ENCODE measurements at places on chromosomes 3 and 15.

DNA sequence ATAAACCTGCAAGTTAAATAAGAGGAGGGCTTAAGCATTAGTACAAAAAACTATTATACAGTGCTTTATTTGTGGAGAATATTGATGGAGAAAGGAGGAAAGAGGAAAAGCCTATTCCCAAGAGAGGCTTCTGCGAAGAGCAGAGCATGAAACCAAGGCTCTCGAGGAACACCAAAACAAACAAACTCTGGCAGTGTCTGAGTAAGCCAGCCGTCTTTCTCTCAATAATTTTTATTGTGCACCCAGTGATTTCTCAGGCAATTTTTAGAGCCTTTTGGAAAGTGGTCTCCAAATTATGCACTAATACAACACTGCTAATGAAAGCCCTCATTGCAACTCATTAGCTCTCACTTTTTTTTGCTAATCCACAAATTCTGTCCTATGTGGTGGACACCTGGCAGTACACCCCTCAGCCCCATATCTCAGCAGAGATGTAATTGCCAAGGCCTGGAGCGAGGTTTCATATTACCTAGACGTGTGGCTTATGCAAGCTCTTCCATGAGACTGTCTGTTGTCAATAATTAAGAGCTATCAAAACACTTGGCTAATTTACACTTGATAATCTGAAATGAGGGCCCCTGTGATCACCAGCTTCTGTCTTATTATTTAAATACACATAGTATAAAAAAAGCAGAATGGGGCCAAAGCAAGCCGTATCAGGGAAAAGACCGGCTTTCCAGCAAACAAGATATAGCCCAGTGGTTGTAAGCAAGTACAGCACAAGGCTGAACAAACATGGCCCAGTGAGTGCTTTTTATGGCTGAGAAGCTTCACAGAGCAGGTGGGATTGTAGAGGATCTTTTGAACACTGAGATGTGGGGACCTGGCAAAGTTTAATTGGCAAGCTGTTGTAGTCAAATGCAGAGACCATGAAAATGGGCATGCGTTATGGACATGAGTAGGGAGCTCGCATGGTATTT, 216.9 kb downstream of the ROBO2 start:
- peak; percentile 97 for DNase-seq

DNA sequence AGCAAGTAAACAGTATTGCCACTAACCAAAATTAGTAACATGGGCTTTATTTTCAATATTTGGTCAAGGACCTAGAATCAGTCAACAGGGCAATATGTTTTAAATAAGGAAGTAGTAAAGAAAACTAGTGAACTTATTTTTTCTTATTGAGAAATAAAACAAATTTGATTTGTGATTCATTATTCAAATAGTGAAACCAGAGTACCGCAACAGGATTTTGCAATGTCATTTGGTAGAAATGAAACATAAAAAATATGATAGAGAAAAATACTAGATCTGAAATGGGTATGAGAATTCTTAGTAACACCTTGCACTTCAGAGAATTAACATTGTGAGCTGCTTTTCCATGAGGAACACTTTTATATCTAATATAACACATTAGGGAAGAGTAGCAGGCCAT, 291.8 kb upstream of the GBE1 start:
- no peak for DNase-seq

- DNase-seq: no peak
These were observed 4.8 kb downstream of the LPCAT4 start for GRCh38 chr15:34362047-34362773.

DNA sequence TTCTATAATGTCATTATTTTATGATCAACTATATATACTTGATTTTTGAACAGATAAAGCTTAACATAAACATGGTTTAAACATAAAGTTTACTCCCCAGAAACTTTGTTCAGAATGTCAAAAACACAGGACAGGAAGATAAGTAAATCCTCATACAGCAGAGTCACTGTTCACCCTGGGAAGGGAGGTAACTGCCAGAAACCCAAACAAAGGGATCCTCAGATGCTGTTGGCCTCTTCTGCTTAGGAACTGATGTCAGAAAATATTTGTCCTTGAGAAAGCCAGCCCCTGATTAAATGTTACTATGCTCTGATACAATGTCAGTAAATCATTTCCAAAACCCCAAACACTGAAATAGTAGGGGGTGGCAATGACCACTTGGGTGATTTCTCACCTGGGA, 185.3 kb downstream of the TJP1 start:
- DNase-seq: no peak

- peak; percentile 9 for DNase-seq
These were observed 309.3 kb upstream of the UBE2E2 start for GRCh38 chr3:22893644-22894325.

DNA sequence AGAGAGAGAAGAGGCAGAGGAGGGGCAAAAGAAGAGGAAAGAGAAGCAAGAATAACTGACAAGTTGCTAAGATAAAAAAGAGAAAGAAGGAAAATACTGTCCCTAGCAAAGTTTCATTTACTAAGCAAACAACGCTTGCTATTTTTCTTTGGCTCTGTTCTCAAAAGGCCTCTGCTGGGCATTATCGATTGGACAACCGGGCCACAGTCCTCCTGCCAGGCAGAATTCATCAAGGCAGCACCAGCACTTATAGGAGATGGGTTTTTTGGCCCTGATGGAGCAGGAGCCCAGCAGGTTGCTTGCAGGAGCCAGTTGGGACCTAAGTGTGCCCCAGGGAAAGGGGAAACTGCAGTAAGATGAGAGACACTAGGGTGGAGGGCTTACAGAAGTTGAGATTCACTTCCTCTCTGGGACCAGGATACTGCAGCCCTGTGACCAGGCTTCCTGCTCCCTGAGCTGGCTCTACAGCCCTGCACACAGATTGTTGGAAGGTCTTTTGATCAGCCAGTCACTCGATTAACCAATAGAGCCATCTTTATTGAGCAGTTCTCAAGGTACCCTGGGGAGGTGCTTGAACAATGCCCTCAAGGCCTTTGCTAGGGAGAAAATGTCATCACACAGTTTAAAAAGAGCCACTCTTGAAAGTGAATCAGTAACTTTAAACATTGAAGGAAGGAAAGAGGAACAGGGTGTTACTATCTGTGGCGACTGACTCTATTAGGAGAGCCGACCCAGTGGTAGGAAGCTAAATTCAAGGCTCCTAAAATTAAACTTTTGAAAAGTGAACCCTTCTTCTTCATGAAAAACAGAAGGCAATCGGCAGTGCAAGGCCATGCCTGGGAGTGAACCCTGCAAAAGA, 28.8 kb upstream of the GLCE start:
- no peak for DNase-seq

DNA sequence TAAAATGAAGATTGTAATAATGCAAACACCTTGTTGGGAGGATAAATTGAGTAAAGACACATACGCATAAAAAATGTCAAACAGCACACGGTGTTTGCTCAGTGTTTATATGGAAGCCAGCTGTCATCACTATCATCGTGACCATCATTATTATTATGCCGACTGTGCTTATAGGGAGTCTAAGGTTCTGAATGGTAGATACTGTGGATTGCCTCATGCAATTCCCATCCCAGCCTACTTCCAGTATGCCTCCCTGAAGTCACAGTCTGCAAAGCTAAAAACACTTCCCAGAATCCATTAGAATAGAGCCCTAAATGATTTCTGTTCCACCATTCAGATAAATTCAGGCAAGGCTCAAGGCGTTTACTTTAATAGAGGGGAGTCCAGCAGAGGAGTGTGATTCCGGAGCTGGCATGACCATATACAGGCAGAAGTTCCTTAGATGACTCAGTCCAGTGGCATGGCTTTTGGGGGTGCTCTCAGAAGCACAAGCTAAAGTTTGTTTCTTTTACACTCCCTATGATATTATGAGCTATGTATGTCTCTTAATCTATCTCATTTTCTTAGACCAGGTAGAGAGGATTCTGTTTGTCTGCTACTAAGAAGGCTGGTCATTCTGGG, 148.7 kb downstream of the MEX3B start:
- DNase-seq: no peak

GRCh38 chr3:58021072-58021959, 13.1 kb downstream of the FLNB start:
- no peak for DNase-seq

DNA sequence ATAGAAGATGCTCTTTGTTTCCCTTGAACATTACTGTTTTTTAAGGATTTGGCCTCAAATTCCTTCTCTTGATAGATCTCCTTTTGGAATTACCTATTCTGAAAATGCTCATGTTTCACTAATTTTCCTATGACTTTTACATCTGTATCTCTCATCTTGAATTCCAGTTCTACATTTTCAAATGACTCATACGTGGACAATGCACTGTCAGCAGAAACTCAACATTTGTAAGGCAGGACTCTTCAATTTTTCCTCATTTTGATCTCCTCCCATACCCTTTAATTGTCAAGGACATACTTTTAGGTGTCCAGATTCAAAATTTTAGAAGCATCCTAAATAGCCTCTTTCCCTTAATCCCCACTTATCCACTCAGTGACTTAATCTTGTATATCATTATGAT, 341.0 kb upstream of the RASGRP1 start:
- DNase-seq: peak; percentile 58

- no peak for DNase-seq
These were observed 18.1 kb downstream of the CX3CR1 start for GRCh38 chr3:39261726-39262125.

DNA sequence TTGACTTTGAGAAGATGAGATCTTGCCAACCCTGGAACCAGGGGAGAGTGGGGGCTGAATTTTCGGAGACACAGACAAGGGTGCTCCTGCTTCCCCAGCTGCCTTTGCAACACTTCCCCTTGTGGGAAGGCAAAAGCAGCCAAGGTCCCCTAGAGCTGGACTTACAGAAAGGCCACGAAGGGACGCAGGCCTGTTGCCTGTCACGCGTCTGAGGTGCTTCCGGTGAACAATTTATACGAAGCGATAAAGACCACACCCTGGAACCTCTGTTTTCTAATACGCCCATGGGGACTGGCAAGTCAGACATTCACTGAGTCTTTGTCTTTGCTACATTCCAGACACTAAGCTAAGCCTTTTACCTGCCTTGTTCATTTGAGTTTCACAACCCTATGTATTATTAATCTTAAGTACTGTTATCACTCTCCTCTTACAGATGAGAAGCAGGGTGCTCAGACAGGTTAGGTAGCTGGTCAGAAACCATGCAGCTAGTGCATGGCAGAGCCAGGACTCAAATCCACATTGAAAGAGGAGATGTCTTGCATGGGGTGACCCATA, 13.2 kb downstream of the MEGF11 start:
- DNase-seq: no peak

DNA sequence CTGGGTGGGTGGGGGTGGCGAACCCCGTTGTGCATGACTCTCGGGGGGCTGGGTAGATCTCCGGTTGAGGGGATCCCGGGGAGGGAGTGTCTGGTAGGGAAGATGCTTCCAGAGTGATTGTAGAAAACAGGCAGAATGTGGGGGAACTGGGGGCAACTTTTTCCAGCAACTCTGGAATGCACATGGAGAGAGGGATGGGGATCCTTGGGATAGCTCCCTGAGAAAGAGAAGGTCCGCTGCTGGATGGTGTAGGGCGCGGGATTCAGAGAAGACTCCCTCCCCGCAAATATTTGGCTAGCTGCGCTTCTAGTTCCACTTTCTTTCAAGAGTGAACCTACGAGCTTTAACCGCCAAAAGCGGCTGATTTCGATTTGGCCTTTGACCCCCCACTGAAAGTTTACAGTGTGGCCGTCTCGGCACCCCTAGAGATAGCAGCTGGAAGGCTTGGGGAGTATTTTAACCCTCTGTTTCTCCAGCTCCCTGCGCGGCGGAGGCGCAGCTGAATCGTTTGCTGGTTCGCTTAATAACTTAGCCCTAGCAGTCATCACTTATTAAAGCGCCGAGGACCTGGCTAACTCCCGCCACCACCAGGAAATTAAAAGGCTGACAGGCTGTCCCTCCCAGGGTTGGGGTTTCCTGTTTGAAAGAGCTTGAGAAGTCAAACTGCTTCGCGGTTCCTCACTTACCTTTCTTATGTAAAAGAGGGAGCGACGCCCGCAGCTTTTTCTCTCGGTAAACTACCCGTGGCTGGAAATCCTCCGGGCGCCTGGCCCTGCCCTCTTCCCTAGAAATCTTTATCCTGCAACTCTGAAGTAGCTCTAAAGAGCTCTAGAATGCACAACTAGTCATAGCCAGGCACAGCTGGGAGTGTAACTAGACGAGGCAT, 1.2 kb downstream of the PHLDB2 start:
- DNase-seq: peak; percentile 79

DNA sequence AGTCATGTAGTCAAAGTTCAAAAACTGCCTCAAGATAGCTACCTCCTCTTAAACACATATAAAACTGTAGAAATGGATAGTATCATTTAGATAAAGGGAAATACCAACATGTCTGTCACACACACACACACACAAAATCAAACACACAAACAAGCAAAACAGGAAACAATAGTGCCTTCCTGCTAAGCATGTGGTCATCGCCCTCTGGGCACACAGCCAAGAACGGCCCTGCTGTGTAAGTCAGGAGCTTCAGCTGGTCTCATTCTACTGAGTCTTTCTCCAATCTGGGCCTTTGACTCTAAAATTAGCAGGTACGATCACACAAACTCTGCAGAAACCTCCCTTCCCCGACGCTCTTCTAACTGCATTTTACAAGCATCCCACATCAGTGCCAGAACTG, 272.2 kb upstream of the CHRNA7 start:
- no peak for DNase-seq

DNA sequence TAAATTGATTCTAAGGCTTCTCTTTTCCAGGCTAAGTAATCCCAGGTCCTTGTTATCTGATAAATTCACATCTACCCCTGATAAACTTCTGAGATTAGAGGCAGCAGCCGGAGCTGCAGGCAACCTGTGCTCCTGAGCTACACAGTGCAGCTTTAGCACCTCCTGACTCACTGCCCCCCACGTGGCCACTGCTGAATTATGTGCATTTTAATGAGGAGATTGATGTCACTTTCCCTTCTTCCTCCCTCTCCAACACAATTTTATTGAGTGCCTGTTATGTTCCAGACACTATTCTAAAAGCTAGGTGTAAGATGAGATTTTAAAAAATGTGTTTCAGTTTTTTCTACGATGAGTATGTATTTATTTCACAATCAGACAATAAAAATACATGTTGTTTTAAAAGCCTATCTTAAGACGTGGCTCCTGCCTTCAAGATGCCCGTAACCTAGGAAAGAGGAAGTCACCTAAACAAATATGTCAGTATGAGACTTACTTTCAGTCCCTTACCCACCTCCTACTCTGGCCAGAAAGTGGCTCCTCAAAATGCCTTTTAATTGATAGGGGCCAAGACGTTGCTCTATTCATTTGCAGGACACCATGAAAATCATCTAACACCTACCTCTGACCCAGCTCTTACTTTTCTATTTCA, 161.5 kb upstream of the PFN2 start:
- DNase-seq: no peak

DNA sequence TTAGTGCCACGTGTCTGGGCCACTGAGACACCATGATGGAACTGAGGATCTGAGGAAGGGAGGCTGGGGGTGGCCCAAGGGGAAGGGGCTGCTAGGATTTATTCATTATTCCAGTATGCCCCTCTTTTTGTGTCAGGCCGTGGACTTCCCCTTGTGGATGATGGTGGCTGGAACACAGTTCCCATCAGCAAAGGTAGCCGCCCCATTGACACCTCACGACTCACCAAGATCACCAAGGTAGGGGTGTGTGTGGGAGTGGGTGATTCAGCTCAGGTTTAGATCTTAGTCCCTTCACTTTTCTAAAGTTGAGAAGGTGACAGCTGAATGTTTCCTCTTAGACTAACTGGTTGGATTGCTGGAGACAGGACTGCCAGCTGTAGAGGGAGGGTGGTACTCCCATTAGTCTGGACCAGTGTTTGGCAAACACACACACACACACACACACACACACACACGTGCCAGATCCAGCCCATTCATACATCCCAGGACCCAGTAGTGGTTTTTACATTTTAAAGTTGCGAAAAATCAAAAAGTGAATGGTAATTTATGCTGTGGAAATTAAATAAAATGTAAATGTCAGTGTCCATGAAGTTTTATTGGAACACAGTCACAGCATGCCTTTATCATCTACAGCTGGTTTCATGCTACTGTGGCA, 11.4 kb downstream of the EIF4G1 start:
- DNase-seq: no peak
